Stimulated activated CD4-positive, alpha-beta T cell treated with anti-CD3 and anti-CD28 coated beads, Interleukin-1b, Interleukin-23, amount 100 ng/mL, for 1 hour (primary cell): ENCODE measurements at places on chromosomes 7 and 10.

DNA sequence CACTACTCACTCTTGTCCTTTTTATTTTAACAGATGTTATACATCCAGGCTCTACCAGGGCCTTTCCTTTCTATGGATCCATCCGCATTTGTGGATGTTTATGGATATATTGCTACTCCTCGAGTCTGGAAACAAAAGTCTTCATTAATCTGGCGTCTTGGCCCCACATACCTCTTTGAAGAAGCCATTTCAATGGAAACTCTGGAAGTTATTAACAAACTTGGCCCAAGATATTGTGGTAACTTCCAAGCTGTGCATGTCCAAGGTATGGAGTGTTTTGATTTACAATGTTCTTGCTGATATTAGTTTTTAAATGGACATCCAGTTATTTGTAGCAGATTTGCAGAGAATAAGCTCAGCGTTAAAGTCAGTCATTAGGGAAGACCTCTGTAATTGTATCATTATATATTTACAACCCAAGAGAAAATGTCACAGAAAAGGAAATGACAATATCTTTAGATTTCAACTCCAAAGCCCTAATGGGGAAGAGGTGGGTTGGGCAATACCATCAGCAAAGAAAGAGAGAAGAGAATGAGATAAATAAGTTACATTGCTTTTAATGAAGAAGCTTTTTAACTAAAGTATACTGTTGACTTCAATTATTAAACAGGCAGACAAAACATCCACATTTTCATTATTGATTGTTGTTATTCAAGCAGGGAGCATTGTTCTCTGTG lies 102.1 kb downstream of the WDFY4 start:
- no peak for DNase-seq

DNA sequence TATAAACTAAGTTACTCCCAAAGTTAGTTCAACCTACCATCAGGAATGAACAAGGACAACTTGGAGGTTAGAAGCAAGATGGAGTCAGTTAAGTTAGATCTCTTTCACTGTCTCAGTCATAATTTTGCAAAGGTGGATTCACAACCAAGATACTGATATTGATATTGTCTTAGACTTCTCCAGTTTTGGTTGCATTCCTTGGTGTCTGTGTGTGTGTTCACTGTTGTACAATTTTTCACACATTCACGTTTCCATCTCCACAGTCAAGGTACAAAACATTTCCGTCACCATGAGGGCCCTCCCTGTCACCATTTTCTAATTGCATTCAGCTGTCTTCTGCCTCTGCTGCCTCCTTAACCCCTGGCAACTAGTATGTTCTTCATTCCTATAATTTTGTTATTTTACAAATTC lies 41.1 kb downstream of the AKR1E2 start:
- DNase-seq: no peak

DNA sequence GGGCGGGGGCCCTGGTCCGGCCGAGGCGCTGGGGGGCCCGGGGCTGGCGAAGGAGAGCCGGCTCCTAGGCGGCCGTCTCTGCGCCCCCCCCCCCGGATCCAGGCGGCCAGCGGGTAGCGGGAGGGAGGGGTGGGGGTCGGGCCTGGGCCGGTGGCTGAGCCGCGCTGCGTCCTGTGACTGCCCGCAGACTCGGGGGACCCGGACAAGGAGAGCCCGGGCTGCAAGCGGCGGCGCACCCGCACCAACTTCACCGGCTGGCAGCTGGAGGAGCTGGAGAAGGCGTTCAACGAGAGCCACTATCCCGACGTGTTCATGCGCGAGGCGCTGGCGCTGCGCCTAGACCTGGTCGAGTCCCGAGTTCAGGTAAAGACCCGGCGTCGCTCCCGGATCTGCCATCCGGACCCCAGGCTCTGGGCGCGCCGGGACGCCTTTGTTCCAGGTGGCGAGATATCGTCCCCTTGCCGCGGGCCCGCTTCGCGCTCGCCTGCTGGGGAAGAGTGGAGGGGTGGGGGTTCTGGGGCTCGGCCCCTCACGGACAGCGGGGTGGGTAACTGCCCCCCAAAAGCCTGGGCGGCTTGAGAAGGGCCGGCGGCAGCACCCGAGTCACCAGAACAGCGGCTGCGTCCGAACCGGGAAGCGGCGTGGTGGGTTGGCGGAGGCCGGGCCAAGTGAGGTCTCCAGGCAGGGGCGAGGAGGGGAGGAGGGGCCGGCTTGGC lies 819 bp downstream of the UNCX start:
- DNase-seq: no peak

- no peak for DNase-seq
Measured at GRCh38 chr7:21675255-21675654, 132.4 kb downstream of the DNAH11 start.

GRCh38 chr7:140656548-140657515 lies 15.9 kb upstream of the ADCK2 start:
- no peak for DNase-seq

GRCh38 chr7:98352621-98353020 lies 48.3 kb downstream of the BAIAP2L1 start:
- DNase-seq: no peak

DNA sequence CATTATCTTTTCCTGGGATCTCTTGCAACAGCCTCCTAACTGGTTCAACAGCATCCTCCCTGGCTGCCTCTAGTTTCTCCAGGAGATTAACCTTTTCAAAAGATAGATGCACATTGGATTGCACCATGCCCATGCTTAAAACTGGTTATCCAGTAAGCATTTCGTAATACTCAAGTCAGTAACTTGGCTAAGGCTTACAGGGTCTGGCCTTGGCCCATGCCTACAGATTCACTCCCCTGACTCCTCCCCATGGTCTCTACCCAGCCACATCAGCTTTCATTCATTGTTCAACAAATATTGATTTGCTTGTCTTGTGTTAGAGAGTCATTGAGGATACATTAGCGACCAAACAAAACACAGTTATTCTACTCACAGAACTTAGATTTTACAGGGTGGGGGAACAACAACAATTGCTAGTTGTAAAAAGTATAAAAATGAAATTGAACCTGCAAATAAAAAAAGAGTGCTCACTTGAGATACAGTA lies 1.8 kb upstream of the KIF20B start:
- DNase-seq: no peak

DNA sequence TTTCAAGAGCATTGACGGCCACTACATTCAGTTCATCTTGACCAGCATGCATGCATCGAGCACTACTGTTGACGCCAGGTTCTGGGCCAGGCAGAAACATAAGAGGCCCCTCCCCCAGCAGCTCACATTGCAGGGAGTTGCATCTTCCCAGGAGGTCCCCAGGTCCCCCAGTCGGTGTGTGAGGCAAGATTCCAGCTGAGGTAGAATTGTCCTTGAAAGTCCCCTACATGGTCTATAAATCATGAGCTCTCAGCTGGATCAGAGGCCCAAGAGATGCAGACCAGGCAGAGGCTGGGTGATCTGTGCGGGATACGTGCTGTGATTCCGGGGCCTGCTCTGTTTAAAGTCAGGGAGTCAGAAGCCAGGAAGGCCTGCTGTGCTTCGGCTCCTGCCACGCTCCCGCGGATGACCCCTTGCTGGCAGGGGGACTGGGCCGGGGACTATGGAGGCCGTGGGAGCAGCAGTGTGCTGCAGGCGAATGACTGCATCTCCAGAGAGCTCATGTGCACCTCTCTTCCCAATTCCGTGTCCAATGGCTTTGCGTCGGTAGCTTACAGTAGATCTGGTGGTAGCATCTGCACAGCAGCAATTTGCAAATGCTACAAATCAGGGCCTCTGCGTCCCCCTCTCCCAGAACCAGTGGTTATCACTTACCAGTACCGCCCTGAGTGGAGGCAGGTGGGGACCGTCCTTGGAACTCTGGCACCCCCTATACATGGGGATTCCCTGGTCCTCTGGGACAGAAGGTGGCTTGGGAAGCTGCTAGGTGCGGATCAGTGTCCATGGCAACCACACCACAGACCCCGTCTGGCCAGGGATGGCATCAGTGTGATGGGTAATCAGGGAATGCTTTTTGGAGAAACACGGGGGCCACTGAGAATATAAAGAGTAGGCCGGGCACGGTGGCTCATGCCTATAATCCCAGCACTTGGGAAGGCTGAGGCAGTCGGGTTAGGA lies 93.6 kb downstream of the RGS10 start:
- DNase-seq: no peak

DNA sequence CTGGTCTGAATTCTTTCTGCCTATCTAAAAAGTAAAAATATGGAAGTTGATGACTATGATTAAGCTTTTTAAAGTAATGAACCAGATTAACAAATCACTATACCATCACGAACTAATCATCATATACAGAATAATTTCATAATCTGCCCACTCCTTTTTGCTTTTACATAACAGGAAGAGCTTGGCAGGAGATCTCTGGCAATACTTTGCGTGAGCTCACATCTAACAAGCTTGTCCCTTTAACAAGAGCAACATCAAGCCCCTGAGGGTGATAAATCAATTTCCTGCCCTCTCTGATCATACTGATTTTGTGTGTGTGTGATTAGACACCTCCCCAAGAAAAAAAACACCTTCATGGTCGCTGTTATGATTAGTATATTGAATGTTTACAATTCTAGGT lies 143.5 kb upstream of the ASAH2 start:
- DNase-seq: no peak

DNA sequence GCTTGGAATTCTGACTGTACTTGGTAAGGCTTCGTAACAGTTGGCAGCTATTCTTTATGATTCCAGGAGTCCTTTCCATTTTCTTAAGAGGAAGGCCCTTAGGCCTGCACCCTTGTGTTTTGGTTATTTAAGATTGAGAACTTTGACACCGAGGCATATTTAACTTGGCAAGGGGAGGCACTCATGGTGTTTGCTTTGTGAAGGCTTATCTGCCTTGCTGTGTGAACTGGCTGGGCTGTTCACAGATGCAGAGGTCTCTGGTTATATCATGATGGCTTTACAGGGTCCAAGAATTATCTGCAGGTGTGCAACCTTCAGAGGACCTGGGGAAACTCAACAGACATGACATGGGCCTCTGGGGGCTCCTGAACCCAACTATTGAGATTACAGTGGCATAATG lies 833 bp upstream of the PNLIPRP1 start:
- DNase-seq: no peak

- DNase-seq: no peak
Measured at GRCh38 chr7:139108266-139109187, 993 bp downstream of the ZC3HAV1 start.

- DNase-seq: no peak
Measured at GRCh38 chr10:124949543-124949942, 7.6 kb downstream of the ZRANB1 start.

GRCh38 chr10:84665883-84666463 lies 337.6 kb downstream of the CCSER2 start:
- DNase-seq: no peak

GRCh38 chr7:41942468-41943093 lies 239.7 kb upstream of the INHBA start:
- no peak for DNase-seq

- no peak for DNase-seq
Measured at GRCh38 chr7:93559639-93560491, 14.7 kb downstream of the CALCR start.

DNA sequence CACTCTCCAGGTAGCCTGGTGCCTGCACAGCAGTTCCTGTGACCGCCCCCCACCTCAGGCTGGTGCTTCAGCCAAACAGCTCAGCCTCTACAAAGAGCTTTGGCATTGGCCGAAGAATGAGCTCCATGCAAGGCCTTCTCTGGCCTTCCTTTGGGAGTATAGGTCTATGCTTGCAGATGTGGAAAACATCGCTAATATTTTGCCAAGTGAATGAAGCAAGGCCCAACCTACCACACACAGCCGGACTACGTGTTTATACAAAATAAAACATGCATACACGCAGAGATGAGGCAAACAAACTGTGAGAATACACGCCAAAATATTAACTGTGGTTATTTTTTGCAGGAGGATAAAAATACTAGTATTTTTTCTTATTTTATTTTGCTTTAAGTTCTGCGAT lies 416.2 kb upstream of the C7orf33 start:
- no peak for DNase-seq
